ENCODE measurements at places on chromosomes 7 and 10. TPM values are rescaled to one million over a fixed set of nuclear protein-coding genes. Genes with fewer than 3 reads are reported as not detected.

Gene FAM25A
- not detected for total RNA-seq

Gene HMX3
- total RNA-seq, result not detected

Gene DDC
- not detected for total RNA-seq

Gene C10orf67
- not detected for total RNA-seq

Gene TEX36
- not detected for total RNA-seq
